NB4 (cell line): ENCODE measurements at places on chromosomes 1 and 21.

- DNase-seq, result no peak
Observed at GRCh38 chr1:223759273-223759672, 46.9 kb downstream of the CAPN2 start.

DNA sequence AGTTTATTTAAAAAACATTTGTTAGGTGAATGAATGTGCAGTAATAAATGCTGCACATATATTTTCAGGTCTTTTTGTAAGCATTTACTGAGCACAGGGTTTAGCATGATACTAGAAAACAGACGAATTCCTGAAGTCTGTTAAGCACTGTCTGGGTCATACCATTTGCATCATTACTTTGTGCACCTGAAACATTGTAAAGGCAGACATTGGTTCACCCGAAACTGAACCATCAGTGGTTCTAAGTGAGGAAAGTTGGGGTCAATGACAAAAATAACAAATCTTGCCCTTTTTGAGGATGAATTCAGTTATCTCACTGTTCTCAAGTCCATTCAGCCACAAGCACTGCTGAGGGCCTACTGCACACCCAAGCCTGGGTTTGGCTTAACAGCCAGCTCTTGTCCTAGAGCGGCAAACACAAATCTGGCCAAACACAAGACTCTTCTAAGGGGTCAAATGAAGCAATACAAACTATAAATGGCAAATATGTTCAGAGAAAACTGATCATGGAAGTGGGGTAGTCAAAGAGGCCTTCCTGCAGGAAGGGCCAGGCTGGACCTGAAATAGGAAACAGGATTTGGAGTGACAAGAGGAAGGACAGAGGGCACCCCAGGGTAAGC lies 21.8 kb downstream of the TRABD2B start:
- DNase-seq, result no peak

DNA sequence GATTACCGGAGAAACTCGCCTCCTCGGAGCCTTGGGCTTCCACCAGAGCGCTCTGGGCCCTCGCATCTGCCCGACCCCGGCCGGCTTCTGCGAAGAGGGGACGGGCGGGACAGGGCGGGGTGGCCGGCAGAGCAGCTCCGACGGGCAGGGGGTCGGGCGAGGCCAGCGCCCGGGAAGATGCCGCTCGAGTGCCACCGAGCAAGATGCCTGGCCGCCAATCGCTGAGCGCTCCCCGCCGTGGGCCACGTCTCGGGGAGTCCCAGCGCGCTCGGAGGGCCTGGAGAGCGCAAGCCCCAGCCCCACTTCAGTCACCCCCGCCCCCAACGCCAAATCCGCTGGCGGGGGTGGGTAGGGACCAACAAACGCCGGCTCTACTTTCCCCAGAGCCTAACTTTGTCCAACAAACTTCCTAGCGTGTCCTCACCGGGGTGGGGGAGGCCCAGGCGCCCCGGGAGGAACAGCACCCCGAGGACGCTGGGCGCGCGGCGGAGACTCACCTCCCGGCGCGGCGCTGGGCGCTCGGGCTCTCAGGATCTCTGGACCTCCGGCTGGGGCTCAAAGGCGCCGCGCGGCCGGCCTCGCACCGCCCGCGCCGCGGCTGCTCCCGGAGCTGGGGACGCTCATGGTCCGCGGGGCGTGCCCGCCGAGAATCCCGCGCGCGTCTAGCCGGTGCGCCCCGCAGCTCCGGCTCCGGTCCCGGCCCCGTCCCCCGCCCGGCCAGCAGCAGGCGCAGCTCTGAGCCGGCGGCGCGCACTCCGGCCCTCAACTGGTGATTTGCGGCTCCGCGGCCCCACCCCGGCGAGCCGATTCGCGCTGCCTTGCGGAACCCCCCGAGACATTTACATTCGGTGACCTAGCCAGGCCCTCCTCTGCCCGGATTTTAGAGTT lies at the start of gene BCAR3:
Gene BCAR3, minus strand, starts transcription at position 737 of the 888 bp plus-strand sequence. CDS start 6,907 bp downstream, outside the sequence.
- DNase-seq, result peak; percentile 51

- no peak for DNase-seq
Observed at GRCh38 chr1:171623651-171624331, 1.7 kb downstream of the MYOCOS start.

DNA sequence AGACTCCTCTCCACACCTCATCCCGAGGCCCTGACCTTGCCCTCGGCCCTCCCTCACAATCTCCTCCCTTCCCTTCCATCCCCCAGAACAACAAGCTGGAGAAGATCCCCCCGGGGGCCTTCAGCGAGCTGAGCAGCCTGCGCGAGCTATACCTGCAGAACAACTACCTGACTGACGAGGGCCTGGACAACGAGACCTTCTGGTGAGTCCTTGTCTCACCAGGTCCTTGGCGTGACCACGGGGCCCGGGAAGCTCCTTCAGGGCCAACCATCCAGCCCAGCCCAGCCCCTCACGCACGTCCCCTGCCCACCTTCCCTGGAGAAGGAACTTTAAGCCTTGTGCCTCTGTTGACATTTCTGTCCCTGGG lies 15.6 kb downstream of the PODN start:
- no peak for DNase-seq

DNA sequence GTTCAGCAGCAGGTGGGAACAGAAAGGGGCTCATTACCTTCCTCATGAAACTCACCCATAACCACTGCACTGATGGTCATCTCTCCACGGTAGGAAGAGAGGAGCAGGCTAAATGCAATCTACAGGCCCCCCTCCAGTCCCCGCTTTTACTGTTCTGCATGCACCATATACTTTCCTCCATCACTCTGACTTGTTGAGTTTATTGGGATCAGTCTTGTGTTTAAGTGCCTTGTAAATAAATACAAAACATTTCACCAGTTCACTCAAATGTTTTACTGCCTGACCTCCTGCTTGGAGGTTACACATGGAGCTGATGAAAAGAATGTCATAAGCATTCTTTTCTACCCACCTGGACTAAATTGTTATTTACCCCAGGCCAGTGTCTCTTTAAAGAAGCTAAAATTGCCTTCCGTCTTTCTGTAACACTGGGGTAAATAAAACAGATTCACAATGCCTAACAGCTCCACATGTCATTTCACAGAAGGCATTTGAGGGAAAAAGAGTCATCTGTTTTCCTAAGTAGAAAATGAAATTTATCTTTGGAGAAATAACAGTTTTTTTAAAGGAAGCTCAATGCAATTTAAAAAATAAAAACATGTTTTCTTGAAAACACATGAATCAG lies 30.7 kb downstream of the PTPN14 start:
- no peak for DNase-seq

DNA sequence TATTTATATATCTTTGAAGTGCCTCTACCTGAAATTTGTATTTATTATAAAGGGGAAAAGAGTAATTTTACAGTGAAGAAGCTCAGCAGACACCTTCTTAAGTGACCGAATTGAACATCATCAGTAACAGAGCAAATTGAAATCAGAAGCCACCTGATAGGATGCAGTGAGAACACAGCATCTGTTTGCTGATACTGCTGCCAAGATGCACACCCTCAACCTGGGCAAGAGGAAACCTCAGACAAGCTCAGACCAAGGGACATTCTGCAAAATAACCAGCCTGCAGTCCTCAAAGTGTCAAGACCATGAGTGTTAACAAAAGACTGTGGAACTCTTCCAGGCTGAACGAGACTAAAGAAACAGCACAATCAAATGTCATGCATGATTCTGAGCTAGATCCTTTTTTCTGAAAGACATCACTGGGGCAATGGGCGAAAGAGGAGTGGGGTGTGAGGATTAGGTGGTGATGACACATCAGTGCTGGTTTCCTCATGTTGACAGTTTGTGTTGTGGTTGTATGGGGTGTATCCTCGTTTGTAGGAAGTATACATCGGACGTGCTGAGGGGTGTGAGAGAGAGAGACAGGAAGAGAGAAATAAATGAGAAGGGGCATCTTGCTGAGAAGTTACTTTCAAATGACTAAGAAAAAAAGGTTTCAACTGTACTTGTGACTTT lies 103.7 kb downstream of the ABCA4 start:
- peak; percentile 60 for DNase-seq

GRCh38 chr1:40825996-40826395 lies 36.2 kb downstream of the CITED4 start:
- peak; percentile 36 for DNase-seq

GRCh38 chr1:30919025-30919881 lies 10.7 kb upstream of the SDC3 start:
- peak; percentile 86 for DNase-seq

DNA sequence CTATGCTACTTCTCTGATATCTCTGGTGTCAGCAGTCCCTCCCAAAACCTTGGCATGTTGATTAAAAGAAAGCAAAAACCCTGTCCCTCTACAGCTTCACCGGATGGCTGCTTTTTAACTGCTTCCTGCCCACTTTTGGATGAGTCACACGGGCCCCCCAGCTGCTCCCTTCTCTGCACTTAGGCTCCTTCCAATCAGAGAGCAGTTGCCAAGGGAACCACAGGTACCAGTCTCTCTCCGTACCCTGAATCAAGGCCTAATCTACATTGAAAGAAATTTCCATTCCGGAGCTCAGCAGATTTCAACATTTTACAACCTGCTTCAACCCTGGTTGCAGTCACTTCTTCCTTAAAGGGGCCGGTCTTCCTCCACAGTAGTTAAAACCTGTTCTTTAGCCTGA lies 70.6 kb upstream of the GJB5 start:
- peak; percentile 21 for DNase-seq

- no peak for DNase-seq
Observed at GRCh38 chr1:37306461-37306860, 167.9 kb upstream of the ZC3H12A start.

DNA sequence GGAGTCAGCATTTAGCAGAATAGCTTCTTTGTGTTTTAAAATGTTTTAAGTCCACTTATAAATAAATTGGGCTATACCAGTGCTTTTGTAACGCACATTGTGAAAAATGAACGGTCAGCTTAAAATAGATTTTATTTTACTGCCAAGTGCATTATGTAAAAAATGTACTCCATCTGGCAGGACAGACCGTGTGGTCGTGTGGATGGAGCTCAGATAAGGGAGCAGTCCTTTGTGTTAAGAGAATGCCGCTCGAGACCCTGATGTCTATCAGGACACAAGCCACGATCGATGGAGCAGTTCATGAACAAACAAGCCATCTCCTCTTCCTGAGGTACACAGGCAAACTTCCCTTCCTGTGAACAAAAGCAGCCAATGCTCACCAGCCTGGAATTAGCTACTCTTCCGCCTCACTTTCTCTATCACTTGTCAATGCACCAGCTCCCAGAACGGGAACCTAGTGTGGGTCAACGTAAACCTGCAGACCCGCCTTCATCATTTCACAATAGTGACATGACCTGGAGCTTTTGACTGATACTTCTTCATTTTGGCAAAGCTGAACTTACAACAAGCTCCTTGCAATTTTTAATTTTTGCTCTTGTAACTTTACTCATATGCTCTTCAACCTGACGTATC lies 243.5 kb downstream of the TGFB2 start:
- peak; percentile 9 for DNase-seq

- no peak for DNase-seq
Observed at GRCh38 chr1:153520818-153521476, 14.8 kb downstream of the S100A6 start.

DNA sequence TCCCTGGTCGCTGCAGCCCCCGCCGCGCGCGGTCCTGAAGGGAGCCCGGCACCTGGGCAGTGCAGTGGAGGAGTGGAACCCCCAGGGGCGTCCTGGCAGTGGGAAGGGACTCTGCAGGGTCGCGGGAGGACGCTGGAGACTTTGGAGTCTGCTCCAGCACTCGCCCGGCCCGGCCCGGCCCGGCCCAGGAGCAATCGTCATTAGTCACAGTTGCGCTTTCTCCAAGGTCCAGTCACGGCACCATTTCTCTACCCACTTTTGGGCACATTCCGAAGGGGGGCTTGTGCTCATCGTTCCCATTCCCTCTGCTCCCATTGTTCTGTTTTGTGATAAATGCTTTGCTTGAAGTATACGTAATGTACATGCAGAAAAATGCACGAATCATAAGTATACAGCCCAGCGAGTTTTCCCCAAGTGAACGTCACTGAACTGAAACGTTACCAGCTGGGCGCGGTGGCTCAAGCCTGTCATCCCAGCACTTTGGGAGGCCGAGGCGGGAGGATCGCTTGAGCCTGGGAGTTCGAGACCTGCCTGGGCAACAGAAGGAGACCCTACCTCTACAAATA lies 999 bp downstream of the THAP3 start:
- DNase-seq, result peak; percentile 25

- DNase-seq, result peak; percentile 7
Observed at GRCh38 chr1:100597784-100598183, 59.8 kb downstream of the GPR88 start.

DNA sequence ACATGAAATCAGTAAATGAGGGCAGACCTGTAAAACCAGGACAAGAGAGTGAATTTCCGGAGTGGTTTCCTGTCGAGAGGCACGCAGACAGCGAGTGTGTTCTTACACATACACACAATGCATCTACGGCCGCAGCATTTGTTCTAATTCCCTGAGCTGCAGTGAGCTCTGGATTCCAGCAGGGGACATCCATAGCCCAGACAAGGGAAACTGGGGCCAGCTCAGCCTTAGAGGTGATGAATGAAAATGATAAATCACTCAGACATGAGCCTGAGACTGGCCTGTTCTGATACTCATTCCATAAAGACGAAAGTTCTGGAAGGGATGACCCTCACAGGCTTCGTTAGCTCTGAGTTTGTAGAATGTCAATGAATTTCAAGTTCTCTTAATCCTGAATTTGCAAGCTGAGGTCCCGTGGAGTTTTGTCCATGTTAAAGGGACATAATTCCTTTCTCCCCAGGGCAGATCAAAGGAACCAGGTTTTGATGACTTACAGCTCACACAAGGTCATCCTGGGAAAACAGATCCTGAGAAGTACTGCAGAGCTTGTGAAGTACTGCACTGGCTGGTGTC lies 207.9 kb upstream of the C1orf87 start:
- peak; percentile 65 for DNase-seq

GRCh38 chr1:32701951-32702598 lies 495 bp downstream of the SYNC start:
- DNase-seq, result no peak

GRCh38 chr1:119438761-119439160 lies 23.8 kb downstream of the HSD3B2 start:
- DNase-seq, result no peak

- DNase-seq, result no peak
Observed at GRCh38 chr1:7727809-7728471, 43.2 kb upstream of the VAMP3 start.

DNA sequence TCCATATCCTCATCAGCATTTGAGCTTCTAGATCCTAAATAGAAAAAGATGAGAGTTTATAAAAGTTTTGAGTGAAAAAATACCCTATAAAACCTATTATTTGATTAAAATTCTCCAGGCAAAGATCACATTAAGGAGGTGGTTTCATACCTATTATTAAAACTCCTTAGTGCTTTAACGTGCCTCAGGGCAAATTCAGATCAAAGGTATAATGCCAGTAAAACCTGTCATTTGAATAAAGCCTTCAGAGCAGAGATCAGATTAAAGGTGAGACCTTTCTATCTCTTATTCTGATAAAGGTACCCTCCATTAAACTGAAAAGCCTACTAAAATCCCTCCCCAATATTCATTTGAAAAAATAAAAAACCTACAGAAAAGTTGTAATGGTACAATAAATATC lies 34.3 kb upstream of the TRIM33 start:
- DNase-seq, result no peak
